ENCODE measurements at places on chromosomes 6 and 20.
A peak's percentile ranks its signal among the peaks of the same experiment; 100 is the strongest.

DNA sequence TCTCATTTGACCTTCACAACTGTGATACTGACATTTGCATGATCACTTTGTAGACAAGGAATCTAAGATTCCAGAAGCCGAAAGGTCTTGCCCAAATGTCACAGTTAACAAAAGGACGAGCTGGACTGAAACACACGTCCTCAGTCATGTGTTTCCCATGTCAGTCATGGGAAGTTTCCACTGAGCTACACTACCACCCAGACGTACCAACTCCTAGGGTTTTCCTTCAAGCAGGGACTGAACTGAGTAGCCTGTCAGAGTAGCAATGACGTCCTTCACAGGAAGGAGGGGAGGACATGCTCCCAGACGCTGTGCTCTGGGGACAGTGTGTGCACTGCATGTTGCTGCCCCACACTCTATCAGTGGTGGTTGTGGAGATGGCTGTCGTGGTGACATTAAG lies 215.8 kb upstream of the SMLR1 start:
- no peak for DNase-seq

DNA sequence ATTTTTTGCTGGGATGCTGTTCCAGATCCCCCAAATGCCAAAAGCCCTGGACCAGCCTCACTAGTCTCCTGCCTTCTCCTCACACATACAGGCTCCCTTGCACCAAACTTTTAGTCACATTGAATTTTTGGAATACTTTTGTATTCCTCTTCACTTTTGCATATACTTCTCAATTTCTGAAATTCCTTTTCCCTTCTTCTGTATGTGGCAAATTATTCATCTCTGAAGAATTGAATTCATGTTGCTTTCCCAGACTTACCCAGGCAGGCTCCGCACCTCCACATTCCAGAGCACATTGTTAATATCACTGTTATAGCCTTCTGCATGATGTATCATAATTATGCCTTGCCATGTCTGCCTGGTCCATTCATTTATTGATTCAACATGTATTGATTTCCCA lies 255.3 kb upstream of the POU3F2 start:
- DNase-seq: no peak

- DNase-seq: no peak
These were observed 21.6 kb upstream of the GFOD1 start for GRCh38 chr6:13508711-13509705.

DNA sequence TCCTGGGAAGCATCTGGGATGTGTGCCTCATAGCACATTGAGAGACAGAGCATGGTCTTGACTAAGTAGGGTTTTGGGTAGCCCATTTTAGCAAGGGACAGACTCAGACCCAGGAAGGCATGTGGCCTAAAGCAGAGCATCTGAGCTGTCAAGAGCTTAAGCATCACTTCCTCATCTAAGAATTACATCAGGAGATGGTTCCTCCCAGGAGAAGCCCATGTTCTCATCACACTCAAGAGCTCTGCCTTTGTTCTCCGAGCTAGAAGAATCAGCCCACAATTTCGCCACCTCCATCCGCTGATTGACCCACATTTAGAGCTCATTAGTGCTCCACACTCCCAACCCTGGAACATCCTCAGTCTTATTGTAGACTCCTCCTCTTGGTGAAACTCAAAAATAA lies 68.3 kb downstream of the NPEPL1 start:
- DNase-seq: no peak

DNA sequence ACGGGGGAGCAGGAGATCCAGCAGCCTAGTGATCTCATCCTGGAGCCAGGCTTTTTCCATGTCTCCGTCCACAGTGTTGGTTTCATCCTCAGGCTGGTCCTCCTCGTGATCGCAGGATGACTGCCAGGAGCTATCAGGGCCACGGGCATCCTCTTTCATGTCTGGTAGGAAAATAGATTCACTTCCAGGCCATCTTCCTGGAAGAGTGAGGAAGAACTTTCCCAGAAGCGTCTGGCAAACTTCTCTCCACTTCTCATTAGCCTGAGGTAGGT lies 15.3 kb upstream of the SLC9A8 start:
- no peak for DNase-seq

- DNase-seq: no peak
These were observed 127.1 kb downstream of the MYO6 start for GRCh38 chr6:75876152-75876551.

- DNase-seq: peak; percentile 51
These were observed 10.8 kb upstream of the TAAR1 start for GRCh38 chr6:132669690-132670291.

GRCh38 chr6:52595000-52595795 lies 18.3 kb upstream of the TRAM2 start:
- no peak for DNase-seq

DNA sequence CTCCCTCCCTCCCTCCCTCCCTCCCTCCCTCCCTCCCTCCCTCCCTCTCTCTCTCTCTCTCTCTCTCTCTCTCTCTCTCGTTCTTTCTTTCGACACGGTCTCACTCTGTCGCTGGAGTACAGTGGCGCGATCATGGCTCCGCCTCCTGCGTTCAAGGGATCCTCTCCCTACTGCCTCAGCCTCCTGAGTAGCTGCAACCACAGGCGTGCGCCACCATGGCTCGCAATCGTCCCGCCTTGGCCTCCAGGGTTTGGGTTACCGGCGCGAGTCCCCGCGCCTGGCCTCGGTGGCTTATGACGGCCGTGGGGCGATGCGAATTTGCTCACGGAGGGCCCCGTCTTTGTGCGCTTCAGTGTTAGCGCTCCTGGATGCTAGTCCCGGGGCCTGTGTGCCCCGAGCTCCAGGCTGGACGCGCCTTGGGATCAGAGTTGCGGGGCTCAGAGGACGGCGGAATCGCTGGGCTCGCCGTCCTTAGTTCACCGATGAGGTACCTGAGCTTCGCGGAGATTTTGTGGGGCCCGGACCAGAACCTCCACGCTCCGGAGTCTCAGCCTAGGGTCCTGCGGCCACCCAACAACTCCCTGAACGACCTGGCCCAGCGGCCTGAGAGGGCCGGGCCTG lies 45.2 kb downstream of the MCUR1 start:
- DNase-seq: no peak

DNA sequence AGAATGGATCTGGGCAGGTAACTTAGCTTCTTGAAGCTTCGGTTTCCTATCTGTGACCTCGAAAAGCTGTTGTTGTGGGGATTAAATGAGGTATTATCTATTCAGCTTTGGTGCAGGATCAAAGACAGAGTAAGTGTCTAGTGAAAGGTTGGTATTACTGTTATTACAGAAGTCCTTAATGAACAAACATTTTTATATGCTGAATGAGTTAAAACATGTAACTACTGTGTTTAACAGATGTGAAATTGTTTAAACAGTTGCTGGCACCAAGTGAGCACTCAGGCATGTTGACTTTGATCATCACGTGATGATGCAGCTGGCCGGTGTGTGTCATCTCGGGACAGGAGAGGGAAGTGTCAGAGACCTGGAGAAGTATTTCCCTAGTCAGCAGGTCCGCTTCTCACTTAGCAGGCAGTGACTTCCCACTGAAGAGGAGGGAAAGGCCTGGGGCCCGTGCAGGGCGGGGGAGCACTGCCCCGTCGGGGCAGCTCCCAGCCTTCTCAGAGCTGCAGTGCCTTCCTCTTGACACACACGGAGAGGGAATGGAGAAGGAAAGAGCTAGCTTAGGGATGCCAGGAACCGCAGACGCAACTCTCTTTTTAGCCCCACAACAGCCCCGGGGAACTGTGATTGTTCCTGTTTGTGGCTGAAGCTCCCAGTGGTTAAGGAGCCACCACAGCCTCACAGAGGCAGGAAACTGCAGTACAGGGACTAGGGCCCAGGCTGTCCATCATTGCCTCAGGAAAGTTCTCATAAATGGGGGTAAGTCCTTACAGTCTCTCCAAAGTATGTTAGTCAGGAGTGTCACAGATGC lies 18.0 kb downstream of the TUBB2A start:
- no peak for DNase-seq

DNA sequence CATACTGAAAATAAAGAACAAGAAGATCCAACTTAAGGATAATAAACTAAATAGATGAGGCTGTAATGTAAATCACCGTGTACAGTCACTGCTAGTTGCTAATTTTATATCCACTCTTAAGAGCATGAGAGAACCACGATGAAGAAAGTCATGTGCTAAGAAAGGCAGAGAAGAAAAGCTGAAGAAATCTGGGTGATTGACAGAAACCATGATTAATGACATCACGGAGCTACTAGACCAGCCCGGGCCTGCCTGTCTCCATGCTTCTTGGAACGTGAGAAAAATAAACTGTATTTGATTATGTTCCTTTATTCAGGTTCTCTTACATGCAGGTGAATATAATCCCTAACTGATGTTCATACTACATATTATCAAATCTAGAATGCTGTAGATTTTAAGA lies 84.2 kb upstream of the E2F3 start:
- DNase-seq: no peak

DNA sequence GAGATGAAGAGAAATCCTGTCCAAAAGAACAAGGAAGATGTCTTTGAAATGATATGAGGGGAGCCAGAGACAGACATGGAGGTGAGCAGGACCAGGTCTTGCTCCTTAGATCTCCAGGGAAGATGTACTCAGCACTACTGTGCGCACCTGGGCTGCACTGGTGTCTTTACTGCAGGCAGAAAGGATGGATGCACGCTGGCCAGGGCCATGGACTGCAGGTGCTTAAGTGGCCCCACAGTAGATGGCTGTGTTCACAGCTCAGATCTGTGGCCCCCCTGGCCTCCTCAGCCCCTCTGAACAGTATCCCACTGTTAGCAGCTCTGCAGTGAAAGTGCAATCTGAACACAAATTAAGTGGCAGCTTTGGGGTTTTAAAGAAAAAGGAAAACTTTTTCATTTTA lies 343.0 kb downstream of the NRN1 start:
- DNase-seq: no peak

- no peak for DNase-seq
These were observed 16.7 kb downstream of the EDN3 start for GRCh38 chr20:59316911-59317731.

DNA sequence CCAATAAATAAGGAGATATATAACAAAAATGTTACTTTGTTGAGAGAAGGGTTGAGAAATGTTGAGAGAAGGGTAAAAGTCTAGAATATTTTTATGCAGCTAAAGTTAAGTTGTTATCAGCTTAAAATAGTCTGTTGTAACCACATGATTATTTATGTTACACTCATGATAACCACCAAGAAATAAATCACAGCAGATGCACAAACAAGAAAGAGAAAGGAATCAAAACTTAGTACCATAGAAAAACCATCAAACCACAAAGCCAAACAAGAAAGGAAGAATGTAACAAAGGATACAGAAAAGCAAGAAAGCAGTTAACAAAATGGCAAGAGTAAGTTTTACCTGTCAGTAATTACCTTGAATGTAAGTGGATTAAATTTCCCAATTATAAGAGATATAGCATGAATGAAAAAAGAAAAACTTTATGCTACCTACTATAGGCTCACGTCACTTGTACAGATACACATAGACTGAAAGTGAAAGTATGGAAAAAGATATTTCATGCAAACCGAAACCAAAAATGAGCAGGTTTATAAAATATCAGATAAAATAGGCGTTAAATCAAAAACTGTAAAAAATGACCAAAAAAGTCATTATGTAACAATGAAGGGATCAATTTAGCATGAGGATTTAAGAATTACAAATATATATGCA lies 93.6 kb downstream of the STXBP5 start:
- DNase-seq: no peak

DNA sequence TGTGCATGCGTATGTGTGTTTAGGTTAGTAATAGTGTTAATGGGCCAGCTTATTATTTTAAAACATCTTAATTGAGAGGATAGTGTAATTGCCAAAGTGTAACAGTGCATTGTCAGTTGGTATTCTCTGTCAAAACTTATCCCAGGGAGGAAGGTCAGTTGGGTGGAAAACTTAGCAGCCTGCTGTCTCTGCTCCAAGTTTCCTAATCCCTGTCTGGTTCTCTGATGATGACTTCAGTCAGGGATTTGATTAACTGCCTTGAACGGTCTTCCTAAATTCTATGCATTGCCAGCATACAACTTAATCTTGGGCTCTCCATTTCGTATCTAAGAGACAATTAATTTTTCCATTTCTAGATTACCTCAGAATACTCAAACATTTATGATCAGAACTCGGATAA lies 51.1 kb downstream of the L3MBTL3 start:
- no peak for DNase-seq

DNA sequence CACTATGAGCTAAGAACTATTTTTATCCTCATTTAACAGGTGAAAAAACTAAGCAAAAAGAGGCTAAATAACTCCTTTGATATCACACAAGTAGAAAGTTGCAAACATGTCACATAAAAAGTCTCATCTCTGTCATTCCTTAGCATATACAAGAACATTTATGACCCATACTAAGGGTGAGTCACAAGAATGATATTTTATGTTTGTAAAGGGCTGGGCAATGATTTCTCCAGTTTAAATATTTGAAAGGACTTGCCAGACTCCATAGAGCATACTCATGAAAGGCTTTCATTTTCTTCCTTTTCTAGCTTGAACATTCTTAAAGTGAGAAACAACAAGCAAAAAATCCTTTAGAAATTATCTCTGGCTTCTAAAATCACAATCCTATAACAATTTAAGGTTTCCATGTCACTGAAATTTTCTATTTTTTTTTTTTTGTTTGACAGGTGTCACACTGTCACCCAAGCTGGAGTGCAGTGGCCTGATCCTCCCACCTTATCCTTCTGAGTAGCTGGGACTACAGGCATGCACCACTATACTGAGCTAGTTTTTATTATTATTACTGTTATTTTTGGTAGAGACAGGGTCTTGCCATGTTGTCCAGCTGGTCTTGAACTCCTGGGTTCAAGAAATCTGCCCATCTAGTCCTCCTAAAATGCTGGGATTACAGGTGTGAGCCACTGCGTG lies 338.0 kb upstream of the KHDRBS2 start:
- no peak for DNase-seq

DNA sequence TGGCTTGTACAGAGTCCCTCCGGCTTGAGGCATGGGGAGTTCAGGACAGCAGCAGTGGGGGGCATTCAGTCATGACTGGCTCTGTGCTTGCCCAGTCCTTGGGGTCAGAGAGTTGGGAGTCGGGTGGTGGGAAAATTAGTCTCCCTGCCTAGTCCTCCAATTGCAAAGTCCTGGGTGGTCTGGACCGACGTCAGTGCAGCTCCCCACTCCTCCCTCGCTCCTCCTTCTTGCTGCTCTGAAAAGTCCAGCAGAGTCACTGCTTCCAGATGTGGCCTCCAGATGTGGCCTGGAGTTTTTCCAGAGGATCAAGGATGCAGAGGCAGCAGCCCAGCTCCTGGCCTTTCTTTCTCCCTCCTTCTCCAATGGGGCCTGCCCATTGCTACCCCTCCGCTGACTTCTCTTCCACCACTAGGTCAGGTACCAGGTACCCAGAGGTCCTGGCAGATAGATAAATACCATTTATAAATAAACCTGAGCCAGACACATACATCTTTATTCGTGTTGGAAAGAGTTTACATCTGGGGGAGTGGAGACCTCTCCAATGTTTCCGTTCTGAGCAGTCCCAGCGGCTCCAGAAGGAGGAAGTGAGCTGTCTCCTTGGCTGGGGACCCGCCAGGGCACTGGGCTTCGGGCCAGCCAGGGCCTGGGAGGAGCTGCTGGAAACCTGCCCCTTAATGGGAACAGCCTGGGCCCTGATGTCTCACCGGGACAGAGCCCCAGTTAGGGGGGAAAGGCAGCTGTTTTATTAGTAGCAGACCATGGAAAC lies 49.0 kb upstream of the RNF24 start:
- DNase-seq: no peak
